Activated T-cell treated with anti-CD3 and anti-CD28 coated beads, Interleukin-2, amount 50 U/mL, for 72 hours (primary cell): ENCODE measurements at places on chromosomes 5 and 9.

DNA sequence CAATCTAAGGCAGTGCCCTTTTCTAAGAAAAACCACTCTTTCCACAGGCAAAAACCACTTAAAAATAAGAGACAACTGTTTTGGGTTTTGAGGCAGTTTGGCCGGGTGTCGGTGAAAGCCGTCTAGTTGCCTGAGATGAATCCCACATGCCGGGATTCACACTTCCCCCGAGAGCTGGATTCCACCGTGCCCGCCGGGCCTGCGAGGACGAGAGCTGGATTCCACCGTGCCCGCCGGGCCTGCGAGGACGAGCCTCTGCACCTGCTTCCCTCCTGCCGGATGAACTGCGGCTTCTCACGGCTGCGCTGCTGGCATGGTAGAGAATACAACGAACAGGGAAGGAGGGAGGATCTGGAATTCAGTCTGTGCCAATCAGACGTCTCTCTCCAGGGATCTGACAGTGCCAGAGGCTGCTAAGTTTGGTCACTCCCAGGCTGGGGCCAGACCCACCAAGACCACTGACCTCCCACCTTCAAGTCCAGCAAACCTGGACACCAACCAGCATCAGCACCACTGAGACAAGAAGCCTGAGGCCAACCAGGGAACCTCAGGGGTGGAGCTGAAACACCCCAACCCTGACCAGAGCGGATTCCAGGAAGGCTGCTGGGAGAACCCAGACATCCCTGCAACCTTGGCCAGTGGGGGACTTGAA lies 23.0 kb downstream of the VAV2 start:
- DNase-seq, result no peak

DNA sequence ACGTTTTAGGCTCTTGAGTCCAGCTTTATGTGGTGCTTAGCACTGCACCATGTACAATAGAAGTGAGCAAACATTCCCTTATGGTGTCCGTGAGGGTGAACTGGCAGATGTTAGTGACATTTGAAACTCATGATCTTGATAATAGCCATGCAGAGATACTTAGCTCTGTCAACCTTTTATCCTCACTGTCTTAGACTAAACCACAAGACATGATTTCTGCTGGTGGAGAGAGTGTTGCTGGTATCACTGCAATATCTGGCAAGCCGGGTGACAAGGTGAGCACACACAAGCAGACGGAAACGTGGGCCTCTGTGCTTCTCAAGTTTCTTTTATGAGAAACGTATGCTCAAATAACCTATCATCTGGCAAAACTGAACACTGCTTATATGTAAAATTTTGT lies 68.4 kb downstream of the CAST start:
- no peak for DNase-seq

DNA sequence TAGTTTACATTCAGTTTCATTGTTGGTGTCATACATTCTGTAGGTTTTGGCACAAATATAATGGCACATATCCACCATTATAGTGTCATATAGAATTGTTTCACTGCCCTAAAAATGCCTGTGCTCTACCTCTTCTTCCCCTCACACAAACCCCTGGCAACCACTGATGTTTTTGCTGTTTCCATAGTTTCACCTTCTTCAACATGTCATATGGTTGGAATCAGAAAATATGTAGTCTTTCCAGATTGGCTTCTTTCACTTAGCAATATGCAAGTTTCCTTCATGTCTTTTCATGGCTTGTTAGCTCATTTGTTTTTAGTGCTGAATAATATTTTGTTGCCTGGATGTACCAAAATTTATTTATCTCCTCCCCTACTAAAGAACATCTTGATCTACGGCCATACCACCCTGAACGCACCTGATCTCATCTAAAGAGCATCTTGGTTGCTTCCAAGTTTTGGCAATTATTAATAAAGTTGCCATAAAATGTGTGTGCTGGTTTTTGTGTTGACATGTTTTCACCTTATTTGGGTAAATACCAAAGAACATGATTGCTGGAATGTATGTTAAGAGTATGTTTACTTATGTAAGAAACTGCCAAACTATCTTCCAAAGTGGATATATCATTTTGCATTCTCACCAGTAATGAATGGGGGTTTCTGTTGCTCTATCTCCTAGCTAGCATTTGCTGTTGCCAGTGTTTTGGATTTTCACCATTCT lies 17.0 kb upstream of the CDK20 start:
- no peak for DNase-seq

- DNase-seq, result no peak
Observed at GRCh38 chr5:115884704-115885103, 43.0 kb downstream of the AP3S1 start.

- no peak for DNase-seq
Observed at GRCh38 chr9:68913054-68913453, 100.9 kb downstream of the PRKACG start.

DNA sequence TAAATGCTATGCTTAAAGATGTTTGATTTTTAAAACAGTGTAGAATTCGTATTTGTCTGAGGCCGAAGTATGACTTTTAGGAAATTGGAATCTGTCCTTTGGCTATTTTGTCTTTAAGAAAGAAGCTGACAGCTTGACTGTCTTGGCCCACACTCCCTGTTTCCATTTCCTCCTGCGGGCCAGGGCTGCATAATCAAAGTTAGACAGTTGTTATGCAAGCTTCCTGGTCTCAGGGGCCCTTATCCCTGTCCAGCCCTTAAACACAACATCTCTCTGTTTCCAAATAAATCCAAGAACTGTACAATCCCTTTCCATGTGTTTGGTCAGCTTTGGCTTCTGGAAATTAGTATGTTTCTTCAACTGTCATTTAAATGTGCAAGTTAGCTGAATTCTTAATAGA lies 54.6 kb upstream of the ECM2 start:
- DNase-seq, result no peak
